Fibroblast of skin of right biceps (primary cell): ENCODE measurements at places on chromosomes 2 and 18.
A peak's percentile ranks its signal among the peaks of the same experiment; 100 is the strongest.

GRCh38 chr2:69393963-69394362, 6.9 kb upstream of the GFPT1 start:
- no peak for DNase-seq

DNA sequence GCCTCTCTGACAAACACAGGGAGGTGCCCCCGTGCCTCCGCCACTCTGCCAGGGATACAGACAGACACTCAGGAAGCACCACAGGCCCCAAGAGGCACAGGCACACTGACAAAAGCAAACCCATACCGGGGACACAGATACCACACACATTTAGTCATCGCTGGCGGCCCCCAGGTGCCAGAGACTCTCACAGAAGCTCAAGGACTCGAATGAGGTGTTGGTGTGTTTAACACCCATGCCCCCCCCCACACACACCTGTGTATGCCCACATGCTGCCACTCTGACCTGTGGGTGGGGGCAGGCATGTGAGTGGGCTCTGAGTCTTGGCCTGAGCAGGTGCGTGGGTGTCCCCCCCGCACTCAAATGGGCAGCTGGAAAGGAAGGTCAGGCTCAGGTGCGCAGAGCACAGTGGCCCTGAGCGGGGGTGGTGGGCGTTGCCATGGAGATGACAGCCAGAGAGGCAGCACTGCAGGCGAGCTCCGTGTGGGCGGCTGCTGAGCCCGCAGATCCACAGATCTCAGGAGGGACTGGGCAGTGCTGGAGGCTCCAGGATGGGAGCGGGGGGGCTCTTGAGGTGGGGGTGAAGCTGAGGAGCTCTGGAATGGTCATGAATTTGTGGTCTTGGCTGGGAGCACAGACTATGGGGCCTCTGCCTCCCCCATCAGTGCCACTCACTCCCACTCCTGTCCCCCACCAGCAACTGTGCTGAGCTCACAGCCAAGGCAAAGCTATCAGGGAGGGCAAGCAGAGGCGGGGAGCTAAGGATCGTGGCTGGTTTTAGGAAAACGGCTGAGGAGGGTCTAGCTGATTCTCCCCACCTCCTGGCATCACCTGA, 73.9 kb upstream of the TAF1B start:
- no peak for DNase-seq

DNA sequence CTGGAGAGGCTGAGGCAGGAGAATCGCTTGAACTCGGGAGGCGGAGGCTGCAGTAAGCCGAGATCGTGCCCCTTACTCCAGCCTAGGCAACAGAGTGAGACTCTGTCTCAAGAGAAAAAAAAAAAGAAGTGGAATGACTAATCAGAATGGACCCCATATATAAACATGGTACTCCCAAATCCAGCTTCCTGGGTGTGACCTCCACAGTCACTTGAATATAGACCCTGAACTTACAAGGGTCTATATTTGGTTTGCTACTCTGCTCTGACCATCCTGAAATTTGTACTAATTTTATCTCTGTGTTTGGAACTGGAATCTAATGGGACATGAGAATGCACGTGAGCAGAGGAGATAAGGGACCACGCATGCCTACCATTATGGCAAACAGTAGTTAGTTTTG, 275.0 kb downstream of the TNS1 start:
- no peak for DNase-seq

DNA sequence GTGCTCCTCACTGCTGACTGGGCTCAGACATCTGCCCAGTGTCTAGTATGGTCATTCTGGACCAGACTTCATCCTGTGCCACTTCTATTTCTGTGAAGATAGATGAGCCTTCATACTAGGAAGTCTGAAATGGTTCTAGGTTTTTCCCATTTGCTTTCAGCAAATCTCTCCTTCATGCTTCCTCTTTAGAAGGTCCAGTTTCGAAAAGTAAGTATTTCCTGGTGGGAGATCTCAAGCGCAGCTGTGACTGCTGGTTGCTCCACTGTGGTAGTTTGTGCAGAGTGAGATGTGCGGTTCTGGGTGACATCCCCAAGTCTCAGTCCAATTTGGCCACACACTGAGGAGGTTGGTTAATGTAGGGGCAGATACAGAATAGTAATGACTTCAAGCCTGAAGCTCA, 14.4 kb downstream of the IL36B start:
- no peak for DNase-seq

GRCh38 chr2:208363485-208363884, 43.1 kb upstream of the PTH2R start:
- DNase-seq, result peak; percentile 89

GRCh38 chr2:197786010-197786877, 1.1 kb upstream of the BOLL start:
- peak; percentile 17 for DNase-seq

- peak; percentile 9 for DNase-seq
These were observed 113.7 kb downstream of the BARD1 start for GRCh38 chr2:214695789-214696188.

DNA sequence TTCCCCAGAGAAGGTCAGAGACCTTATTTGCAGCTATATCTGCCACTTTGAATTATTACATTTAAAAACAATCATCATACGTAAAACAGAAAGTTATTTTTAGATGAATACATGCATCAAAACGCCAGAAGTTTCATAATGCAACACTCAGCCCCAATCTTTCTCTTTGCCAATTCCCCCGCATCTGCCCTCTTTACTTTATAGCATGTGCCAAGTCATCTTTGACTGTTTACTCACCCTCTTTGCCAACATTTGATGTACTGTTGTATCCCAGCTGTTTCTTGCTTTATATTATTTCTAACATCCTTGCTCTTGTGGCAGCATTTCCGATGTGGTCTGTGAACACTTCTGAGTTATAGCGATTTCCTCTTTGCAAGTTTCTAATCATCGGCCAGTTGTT, 86.2 kb downstream of the CRIM1 start:
- peak; percentile 74 for DNase-seq

GRCh38 chr2:95179451-95179850, 13.8 kb downstream of the ZNF2 start:
- no peak for DNase-seq

DNA sequence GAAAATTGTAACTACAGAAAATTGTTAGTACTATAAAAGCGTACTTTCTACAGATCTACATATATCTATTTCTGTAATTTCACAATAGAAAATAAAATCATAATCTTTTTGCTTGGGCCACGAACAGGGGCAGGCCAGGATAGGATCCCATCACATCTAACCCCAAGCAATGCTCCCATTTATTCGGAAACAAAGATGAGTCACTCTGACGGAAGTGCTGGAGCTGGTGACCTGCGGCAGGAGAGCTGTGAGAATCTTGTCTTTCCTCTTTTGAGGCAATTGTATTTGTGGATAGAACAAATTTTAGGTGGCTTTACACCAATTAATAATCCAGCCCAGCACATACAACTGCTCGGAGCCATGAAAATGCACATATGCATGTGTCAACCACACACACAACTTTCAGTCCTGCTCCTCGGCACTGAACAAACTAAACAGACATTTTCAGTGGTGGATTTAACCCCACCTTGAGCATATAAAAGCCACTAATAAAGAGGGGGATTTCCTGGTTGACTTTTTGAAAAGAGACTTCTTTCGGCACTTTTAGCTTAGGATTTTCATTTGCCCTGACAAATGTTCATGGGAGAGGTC, 22.3 kb upstream of the INSIG2 start:
- no peak for DNase-seq

DNA sequence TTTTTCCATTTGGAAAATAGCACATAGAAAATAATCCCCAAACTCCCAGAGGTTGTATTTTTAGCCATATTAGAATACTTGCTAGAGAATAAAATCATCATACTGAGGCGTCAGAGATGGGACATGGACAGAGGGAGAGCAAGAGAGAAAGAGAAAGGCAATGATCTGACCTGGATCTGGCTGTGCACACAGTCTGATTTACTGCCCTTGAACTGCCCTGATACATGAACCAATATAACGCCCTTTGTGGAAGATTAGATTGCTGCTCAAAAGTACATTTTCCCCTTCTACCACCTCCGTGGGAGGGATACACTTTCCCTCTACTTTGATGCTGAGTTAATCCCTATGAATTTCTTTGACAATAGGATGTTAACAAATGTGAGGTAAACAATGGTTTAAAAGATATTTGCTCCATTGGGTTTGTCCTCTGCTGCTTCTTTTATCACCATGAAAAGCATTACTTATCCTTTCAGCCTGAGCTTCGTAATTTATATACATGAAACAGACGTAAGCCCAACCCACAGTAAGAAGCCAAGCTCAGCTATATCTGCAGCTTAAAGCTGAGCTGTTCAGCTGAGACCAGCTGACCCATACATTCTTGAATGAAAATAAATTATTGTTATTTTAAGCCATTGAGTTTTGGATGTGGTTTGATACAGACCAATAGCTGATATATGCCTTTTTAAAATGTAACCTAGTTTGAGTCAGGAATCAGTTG, 1664.6 kb upstream of the CELF4 start:
- no peak for DNase-seq

- DNase-seq, result no peak
These were observed 46.9 kb downstream of the SLC66A2 start for GRCh38 chr18:79904357-79905147.

GRCh38 chr2:216991563-216991962, 131.7 kb upstream of the TNP1 start:
- DNase-seq, result peak; percentile 22

DNA sequence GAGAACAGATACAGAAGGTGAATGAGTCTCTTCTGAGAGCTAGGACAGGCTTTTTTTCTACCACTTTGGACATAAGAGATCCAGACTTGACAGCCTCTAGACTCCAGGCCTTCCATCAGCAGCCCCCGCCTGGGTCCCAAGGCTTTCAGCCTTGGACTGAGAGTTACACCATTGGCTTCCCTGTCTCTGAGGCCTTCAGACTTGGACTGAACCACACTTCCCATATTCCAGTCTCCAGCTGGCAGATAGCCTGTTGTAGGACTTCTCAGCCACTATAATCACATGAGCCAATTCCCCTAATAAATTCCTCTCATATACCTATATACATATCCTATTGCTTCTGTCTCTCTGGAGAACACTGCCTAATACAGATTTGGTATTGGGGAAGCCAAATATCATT, 128.2 kb downstream of the MCFD2 start:
- no peak for DNase-seq
